ENCODE measurements at places on chromosomes 12 and 14.

DNA sequence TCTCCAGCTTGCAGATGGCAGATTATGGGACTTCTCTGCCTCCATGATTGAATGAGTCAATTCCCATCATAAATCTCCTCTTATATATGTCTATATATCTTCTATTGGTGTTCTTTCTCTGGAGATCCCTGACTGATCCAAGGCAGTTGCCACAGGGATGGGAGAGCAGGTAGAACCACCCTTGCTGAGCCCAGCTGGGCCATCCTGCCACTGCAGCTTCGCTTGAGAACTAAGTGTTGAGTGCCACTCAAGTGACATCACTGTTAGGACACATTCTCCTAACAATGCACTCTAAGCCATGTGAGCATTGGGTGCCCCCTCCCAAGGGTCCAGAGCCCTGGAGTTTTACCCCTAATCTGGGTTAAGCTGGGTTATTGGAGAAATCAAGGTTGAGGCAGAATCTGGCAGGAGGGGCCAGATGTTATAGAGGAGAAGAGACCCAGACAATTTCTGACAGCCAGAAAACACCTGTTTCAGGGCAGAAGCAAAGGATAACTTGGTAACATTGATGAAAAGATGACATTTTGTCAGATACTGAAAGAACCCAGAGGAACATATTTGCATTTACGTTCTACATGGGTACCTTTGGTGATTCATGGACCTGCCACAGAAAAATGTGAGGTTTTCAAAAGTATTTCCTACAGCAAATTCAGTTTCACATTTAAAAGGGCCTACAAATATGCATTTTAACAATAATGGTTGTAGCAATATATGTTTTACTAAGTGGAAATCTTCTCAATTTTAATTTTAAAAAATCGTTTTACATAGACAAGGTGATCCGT lies 57.2 kb upstream of the MAX start:
- no peak for DNase-seq

DNA sequence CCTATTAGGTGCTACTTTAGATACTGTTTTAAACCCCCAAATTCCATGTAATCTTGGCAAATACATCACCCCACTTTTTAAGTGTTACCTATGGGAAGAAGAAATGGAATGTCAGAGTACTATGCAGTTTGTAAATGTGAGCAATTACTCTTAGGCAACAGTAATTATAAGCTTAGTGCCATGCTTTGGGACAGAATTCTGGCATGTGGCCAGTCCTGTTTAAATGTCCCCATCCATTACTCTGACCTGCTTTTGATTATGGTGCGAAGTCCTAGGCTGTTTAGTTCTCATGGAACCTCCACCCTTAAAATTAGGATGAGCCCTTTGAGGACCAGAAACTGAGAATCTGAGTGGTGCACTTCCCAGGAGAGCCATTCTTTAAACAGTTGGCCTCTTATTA lies 321.4 kb upstream of the RGS6 start:
- no peak for DNase-seq

DNA sequence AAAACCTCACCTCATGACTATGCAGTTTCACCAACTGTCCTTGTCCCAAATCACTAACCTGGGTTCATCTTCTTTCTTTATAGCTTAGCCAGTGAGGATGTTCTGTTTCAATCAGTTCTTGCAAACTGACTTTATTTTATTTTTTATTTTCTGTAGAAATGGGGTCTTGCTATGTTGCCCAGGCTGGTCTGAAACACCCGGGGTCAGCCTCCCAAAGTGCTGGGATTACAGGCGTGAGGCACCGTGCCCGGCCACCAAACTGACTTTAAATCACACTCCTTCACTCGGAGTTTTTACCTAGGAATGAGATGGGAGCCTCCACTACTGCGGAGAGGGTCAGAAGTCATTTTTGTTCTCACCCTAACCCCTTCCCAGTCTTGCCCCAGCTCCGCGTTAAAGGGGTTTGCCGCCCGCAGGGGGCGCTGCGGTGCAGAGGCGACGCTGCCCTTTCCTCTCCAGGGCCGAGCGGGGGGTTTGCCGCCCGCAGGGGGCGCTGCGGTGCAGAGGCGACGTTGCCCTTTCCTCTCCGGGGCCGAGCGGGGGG lies 7.0 kb upstream of the B4GALNT3 start:
- no peak for DNase-seq

- DNase-seq, result no peak
Measured at GRCh38 chr12:132052196-132052932, 91.8 kb downstream of the DDX51 start.

DNA sequence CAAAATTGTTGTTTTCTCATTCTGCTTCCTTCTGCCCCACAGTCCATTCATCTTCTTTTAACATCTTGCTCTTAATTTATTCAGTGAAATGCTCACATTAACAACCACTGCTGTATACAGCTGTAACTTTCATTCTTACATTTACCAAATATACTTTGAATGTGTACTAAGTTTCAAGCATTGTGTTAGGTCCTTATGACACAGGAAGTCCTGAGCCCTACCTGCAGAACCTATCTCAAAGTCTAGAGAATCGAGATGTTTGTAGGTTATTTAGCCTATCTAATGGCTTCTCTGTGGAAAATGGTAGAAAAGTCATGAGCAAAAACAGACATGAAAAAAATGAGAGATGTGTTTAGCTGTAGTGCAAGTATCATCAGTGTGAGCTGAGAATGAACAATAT lies 117.6 kb upstream of the MGAT4C start:
- no peak for DNase-seq

- no peak for DNase-seq
Measured at GRCh38 chr14:99247101-99247729, 24.8 kb downstream of the BCL11B start.

DNA sequence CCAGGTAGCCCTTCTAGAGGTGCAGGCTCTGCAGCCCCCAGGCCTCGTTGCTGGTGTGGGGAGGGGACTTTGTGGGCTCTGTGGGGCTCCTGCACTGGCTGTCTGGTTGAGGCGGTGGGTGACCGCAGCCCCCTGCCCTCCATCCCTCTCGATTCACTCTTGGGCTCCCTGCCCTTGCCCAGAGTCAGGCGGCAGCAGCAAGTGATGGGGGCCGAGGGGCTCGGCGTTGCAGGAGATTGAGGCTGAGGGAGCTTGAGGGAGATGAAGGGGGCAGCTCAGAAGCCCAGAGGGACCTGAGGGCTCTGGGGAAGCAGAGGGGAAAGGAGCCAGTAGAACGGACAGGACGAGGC lies 9.5 kb upstream of the LRTM2 start:
- DNase-seq, result no peak

DNA sequence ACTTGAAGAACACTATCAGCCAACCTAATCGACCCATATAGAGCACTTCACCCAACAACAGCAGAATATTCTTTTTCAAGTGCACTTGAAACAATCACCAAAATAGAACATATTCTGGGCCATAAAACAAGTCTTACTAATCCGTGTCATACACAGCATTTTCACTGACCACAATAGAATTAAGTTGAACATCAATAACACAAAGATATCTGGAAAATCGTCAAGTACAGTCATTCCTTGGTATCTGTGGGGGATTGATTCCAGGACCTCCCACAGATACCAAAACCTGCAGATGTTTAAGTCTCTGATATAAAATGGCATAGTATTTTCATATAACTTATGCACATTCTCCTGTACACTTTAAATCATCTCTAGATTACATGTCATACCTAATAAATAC lies 295.7 kb downstream of the BCL11B start:
- no peak for DNase-seq

- no peak for DNase-seq
Measured at GRCh38 chr12:65427646-65428045, 149.2 kb downstream of the MSRB3 start.

DNA sequence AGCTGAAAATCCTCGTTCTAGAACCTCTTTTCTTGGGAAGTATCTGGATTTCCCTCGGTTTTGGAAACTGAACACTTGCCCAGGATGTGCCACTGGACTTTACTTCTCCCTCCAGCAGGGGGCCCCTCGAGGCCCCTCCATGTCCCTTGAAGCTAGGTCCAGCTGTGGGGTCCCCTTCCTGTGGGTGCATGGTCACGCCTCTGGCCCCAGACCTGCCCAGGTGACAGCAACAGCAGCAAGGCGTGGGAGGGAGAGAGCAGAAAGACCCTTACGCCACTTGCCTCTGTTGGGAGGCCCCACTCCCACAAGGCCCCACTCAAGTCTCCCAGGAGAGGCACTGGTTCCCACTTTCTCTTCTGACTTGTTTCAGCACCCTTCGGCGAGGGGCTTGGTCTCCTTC lies 3.1 kb downstream of the SLC25A29 start:
- DNase-seq, result peak; percentile 63

GRCh38 chr12:13496111-13496510 lies 299.6 kb downstream of the EMP1 start:
- no peak for DNase-seq

GRCh38 chr14:55536204-55536708 lies 43.8 kb upstream of the KTN1 start:
- DNase-seq, result no peak

DNA sequence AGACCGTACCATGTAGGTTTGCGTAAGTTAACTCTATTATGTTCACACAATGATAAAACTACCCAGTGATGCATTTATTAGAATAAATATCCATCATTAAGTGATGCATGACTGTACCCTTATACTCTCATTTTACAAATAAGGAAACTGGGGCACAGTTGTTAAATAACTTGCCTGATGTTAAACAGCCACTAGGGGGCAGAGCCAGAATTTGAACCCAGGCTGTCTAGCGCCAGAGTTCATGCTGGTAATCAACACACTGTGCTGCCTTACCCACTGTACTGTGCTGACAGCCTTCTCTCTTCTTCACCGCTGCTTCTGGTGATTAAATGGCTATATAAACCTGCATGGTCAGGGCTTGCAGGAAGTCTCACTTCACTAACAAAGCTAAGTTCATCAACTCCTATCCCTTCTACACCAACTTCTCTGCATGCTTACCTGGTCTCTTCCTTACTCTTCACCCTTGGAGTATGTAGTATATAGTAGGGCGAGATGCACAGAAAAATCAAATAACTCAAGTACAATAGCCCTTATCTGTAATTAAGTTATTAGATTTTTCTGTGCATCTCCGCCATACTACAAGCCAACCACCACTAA lies 43.6 kb upstream of the APPL2 start:
- DNase-seq, result peak; percentile 63

DNA sequence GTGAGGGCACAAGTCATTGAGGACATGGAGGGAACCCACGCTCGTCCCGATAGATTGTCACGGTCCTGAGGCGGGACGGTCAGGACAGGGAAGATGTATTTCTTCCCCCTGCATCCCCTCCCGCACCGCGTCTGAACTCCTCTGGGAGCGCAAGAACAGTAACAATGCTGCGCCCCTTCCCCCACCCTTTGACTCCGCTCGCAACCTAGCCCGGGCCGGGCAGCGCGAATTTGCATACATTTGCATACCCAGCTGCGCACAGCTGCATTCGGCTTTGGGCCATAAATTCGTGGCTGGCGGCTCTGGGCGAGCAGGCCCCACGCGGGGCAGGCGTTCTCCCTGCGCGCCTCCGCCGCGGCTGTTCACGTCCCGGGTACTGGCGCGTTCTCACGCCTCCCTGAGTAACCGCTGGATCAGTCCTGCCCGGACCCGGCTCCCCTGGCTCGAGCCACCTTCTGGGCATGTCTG lies 29.0 kb upstream of the SMUG1 start:
- peak; percentile 52 for DNase-seq

GRCh38 chr12:14995583-14996425 lies 23.0 kb downstream of the PDE6H start:
- peak; percentile 89 for DNase-seq

DNA sequence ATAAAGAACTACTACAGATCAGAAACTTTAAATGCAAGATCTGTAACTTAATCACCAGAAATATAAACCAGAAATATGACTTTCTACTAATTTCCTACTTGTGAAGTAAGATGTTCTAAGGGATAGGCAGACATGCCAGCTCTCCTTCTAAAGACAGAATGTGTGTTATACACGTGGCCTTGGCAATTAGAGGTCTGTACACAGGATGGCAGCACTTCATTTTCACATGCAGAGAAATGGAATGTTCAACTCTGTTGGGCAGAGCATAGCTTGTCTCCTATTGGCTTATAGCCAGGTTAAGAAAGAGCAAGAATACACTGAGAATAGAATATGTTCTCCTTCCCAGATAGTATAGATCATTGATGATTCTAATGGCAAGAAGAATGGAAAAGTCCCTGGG lies 403.8 kb downstream of the DAD1 start:
- DNase-seq, result peak; percentile 37

GRCh38 chr14:105322791-105323556 lies 8.4 kb downstream of the PACS2 start:
- no peak for DNase-seq

GRCh38 chr14:80955416-80955941 lies at the start of gene TSHR:
Gene TSHR, plus strand, starts transcription at chr14:80955621. Its CDS starts 60 bp downstream, at chr14:80955681.
- no peak for DNase-seq

DNA sequence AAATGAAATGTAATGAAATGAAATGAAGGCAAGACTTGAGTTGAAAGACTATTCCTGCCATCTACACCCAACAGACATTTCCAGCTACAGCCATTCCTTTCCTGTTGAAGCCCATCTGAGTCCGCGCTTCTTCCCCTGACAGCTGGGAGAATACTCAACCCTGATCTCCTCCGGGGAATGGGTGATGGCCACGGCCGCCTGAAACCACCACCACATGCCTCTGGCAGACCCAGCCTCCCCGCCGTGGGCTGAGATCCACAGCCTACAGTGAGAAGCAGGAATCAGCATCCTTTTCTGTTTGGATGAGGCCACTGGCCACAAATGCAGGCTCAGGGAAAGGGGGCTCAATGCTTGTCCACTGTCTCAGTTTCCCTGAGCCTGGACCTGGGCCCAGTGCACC lies 130.3 kb downstream of the NCOR2 start:
- DNase-seq, result no peak

GRCh38 chr12:43210485-43211192 lies 341.4 kb downstream of the ADAMTS20 start:
- DNase-seq, result peak; percentile 11

GRCh38 chr12:106248312-106248845 lies 559 bp upstream of the CKAP4 start:
- peak; percentile 46 for DNase-seq

- DNase-seq, result no peak
Measured at GRCh38 chr14:89310211-89310610, 106.8 kb downstream of the FOXN3 start.

- DNase-seq, result no peak
Measured at GRCh38 chr14:50964683-50965390, 20.6 kb upstream of the PYGL start.

- DNase-seq, result no peak
Measured at GRCh38 chr12:105205322-105206048, 30.5 kb downstream of the APPL2 start.

- peak; percentile 54 for DNase-seq
Measured at GRCh38 chr12:19972325-19973288, 395.7 kb upstream of the PDE3A start.

DNA sequence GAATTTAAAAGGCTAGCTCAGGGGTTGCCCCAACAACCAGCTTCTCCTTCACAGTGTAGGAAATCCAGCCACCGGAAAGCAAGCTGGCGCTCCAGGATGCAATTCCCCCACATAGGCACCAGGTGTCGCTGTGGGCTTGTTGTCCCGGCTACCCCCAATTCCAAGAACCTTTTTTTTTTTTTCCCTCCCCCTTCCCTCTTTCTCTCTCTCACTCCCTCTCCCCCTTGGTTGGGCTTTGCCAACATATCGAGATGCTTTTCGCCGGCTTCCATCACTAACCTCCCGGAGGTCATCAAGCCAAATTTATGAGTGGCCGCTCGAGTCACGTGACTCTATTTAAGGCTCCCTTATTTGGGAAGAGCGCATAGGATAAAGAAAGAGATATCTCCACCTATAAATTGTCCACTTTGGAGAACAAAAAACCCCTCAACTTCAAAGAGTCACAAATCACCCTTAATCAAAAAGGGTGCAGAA lies at the start of gene HOXC5:
HOXC5 (plus strand) TSS at position 424 of the 474 bp plus-strand sequence. CDS start 73 bp downstream, outside the sequence.
- DNase-seq, result peak; percentile 75

- peak; percentile 77 for DNase-seq
Measured at GRCh38 chr14:65170768-65171507, 68.6 kb upstream of the MAX start.
